ENCODE measurements at places on chromosomes 12 and 14. TPM values are rescaled to one million over a fixed set of nuclear protein-coding genes. Genes with fewer than 3 reads are reported as not detected.
A peak's percentile ranks its signal among the peaks of the same experiment; 100 is the strongest.

GRCh38 chr12:107127482-107128430 is 34.4 kb upstream of the CRY1 start:
- DNase-seq, result no peak

- DNase-seq, result no peak
Observed at GRCh38 chr12:44526655-44527182, 349.4 kb downstream of the NELL2 start.

DNA sequence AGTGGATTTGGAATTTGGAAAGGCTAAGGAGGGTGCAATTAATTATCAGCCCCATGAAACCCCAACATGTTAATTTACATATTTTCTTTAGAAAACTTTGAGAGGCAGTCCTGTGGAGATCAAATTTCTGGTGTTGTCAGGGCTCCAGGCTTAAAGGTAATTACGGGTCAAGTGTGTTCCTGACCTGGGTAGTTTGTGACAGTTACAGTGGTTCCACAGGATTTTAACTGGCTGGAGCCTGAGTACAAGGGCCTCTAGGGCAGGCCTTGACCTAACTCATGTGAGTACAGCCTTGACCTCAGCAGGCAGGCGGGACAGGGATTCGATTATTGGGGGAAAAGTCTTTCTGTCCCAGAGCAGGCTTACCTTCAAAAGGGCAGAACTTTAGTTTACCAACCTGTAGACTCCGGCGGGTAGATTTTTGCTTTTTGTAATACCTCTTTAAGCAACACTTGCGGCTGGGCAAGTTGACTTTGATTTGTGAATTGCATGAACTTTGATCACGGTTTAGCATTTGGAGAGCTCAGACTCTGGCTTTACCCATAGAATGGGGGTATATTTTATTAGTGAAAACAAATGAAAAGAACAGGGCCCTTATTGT is 8.4 kb upstream of the PPTC7 start:
- DNase-seq, result peak; percentile 29

Gene OAS3
- polyA plus RNA-seq, result 10.8 TPM

Gene CLEC7A
- 1.9 TPM for polyA plus RNA-seq

Data from renal pelvis (tissue), 12 donors.